ENCODE measurements at places on chromosomes 16 and 17.

DNA sequence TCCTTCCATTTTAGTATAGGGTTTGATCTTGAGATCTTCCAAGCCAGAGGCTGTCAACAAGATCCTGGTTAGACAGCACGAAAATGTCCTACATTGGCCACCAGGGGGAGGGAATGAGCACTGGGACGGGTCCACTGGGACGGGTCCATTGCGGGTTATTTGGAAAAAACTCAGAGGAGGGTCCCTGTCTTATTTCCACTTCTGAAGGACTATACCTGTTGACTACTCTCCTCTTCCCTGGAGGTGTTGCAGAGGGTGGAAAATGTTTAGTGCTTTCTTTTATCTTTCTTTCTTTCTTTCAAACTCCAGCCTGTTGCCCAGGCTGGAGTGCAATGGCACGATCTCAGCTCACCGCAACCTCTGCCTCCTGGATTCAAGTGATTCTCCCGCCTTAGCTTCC is 2.5 kb downstream of the TTLL6 start:
- DNase-seq, result peak; percentile 45

DNA sequence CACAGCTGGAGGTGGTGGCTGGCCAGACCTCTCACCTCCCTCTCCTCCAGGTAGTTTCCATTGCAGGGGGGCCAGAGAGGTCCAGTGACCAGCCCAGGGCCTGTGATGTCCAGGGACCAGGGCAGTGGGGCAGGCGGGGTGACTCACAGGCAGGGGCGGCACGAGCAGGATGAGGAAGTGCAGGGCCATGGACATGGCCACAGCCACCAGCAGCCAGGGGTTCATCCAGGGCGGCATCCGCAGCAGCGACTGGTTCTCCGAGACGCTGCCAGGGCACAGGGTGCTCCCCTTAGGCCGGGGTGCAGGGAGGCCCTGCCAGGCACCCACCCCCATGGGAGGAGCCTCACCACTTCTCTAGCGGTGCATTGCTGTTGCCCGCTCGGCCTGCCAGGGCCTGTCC is 12.9 kb upstream of the P2RX1 start:
- DNase-seq, result no peak

DNA sequence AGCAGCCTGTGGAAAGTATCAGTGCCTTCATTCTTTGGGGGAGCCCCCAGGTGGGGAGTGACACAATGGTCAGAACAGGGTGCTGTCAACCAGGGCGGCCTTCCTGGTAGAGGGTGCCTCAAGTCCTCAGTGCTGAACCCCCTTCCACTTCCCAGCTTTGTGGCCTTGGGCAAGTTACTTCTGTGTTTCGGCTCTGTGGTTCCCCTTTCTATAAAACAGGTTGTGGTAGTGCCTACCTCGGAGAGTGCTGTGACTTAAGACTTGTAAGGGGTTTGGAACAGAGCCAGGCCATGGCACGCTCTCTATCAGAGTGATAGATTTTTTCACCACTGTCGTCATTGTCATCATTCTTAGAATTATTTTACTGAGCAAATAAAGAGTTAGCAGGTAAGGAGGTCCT is 141.1 kb downstream of the CCDC182 start:
- DNase-seq, result peak; percentile 42

- DNase-seq, result no peak
Observed at GRCh38 chr17:74271901-74272561, 2.0 kb upstream of the DNAI2 start.

DNA sequence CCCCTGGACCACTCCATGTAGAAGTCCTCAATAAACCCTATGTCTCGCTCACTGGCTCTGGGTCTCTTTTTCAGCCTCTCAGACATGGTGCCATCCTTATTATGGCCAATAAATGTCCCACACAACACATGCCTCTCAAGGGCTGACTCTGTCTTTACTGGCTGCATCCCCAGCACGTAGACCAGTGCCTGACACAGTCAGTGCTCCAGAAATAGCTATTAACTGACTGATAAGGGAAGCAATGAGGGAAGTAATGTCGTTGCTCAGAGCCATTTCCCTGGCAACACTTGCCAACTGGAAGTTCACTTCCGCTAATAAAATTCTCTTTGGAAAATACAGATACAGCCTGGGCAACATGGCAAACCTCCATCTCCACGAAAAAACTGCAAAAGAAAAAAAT is 19.1 kb upstream of the APOH start:
- DNase-seq, result no peak

DNA sequence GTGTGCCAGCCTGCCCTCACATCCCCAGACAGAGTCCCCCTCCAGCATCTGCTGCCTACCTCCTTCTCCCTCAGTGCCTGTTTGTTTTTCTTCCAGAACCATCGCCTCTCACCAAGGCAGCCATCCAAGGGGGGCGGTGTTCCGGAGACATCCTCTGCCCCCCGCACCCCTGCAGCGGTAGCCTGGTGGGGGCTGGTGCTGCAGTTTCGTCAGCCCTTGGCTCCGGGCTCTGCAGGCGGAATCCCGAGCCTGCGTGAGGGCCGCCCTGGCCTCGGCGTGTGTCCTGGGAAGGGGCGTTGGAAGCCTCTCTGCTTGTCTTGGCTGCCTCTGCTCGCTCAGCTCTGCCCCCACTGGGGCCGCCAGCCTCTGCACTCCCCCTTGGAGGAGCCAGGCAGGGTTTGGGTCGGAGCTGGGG is 126.0 kb upstream of the CIBAR2 start:
- DNase-seq, result no peak

DNA sequence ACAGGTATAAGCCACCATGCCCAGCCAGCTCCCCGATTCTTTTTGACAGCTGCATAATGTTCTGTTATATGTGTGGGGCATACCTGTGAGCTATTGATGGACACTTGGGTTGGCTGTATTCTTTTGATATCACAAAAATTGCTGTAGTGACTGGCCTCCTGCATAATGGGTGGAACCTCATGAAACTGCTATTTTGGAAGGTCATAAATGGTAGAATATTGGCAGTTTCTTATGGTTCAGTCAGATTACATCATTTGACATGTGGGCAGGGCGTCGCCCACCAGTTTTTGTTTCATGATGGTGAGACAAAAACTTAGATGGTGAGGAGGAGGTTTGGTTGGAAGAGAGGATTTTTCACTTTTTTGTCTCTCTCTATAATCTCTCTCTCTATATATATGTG is 26.7 kb upstream of the POLR3E start:
- DNase-seq, result no peak

GRCh38 chr17:13158494-13159240 is 140.8 kb upstream of the ELAC2 start:
- no peak for DNase-seq

DNA sequence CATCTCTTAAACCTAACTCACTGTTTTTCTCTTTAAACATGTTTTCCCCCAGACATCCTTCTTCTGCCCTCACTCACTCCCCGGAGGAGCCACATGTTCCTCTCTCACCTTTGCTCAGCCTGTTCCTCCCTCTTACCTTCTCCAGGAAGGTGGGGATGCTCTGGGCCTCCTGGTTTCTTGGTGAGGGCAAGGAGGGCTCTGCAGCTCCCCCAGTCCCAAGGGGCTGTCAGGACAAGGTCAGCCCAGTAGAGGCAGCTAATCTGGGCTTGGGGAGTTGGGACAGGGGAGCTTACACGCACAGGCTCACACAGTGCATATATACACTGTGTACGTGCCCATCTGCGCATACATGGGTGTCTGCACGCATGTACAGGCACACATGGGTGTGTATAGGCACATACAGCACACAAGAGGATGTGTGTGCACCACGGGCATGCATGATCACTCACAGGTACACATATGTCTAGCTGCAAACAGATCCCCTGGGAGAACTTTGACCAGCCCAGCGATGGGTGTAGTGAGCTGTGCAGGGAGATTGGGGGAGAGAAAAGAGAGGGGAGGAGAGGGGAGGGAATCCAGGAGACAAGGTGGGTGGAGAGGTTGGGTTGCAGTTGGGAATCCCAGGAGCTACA is 28.6 kb upstream of the SPNS3 start:
- no peak for DNase-seq

DNA sequence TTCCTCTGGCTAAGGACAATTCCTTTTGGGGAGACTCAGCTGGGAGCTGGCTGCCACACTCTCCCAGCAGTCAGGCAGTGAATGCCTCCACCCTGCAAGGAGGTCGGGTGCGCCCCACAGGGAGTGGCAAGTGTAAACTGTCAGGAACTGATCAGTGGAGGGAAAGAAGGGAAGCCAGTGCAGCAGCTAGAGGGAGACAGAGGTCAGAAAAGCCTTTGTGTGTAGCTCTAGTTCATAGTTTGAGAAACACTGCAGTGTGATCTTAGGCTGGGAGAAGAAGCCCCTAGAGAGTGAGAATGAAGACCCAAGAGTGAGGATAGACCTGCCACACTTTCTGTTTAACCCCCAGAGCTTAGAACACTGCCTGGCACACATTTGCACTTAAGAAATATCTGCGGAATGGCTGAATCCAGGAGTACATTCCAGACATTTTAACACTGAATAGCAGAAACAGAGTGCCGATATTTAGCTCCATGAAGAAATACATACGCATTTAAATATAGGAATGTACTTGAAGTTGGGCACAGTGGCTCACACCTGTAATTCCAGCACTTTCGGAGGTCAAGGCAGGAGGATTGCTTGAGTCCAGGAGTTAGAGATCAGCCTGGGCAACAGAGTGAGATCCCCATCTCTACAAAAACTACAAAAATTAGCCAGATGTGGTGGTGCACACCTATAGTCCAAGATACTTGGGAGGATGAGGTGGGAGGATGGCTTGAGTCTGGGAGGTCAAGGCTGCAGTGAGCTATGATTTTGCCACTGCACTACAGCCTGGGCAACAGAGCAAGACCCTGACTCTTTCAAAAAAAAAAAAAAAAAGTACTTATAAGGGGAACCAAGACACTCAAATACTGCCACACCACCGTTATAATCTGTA is 11.1 kb upstream of the SLC5A11 start:
- no peak for DNase-seq

- DNase-seq, result no peak
Observed at GRCh38 chr16:50146479-50147435, 6.3 kb upstream of the TENT4B start.

GRCh38 chr17:8146381-8147140 is 5.6 kb downstream of the PER1 start:
- no peak for DNase-seq

GRCh38 chr17:62064029-62064790 is 868 bp downstream of the MED13 start:
- DNase-seq, result no peak

DNA sequence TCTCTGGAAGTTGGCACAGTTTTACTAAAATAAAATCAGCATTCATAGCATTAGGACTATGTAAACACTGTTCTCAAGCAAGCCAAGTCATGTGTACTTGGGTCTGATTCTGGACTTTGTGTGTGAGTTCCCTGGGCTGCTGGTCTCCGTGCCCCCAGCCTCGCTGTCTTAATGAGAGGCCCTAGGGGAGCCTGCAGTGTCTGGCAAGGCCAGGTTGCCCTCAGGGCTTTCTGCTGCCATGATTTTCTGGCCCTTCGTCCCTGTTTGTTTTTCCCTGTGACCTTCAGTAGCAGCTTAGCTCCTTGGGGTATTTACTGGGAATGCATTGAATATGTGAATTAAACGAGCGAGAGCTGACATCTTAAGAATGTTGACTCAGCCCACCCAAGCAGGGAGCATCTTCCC is 161.8 kb downstream of the RPTOR start:
- no peak for DNase-seq

Data from stimulated activated CD4-positive, alpha-beta T cell treated with anti-CD3 and anti-CD28 coated beads, Interleukin-12 subunit alpha, Interleukin-12 subunit beta, amount 100 ng/mL, for 4 hours (primary cell).